OCI-LY7 (cell line): ENCODE measurements at places on chromosomes 5 and 9.

DNA sequence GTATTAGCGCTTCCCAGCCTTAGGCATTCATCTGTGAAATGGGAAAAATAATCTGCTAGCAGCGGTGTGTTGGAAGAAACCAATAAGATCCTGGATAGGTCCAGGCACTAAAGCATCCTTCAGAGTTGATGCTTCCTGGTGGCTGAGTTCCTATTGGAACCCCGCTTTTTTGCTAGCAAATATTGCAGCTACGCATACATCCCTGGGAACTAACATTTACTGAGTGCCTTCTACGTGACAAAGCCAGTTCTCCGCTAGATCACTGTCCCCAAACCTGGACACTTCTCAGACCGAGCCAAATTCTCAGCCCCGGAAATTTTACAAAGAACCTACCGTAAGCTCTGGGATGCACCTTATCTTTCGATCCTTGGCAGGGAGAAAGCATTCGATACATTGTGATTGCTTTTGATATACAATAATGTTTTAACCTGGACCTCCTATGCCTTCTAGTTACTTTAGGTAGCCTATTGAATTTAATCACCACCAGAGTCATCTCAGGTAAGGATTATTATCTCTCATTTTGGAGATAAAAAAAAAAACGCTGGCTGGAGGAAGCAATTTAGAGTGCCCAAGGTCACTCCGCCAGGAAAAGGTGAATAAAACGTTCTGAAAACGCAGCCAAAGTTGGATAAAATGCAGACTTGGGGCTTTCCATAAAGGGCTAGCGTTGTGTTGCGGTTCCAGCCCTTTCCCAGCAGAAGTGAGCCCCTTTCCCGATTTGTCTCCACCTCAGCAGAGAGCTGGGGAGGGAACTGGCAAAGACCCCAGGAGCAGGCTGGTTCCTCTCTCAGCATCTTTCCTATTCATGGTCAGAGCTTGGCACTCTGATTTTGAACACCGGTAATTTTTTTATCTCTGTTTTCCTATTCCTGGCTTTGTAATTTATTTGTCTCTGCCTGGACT is 2.6 kb upstream of the MSX2 start:
- DNase-seq: no peak

DNA sequence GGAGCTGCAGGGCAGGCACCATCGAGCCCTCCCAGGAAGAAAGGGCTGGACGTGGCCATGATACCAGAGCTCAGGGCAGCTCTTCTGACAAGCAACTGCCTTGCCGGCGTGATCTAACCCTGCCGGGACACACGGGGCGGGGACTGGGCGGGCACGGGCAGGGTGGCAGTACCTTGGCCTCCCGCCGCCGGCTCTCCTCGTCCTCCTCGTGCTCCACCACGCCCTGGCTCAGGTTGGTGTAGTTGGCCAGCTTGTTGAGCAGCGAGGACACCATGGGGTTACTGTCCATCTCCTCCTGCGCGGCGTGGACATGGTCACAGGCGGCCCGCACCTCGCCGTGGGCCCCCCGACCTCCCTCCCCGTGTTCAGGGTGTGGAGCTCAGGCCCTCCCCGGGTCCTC is 18.5 kb downstream of the SLC12A7 start:
- no peak for DNase-seq

DNA sequence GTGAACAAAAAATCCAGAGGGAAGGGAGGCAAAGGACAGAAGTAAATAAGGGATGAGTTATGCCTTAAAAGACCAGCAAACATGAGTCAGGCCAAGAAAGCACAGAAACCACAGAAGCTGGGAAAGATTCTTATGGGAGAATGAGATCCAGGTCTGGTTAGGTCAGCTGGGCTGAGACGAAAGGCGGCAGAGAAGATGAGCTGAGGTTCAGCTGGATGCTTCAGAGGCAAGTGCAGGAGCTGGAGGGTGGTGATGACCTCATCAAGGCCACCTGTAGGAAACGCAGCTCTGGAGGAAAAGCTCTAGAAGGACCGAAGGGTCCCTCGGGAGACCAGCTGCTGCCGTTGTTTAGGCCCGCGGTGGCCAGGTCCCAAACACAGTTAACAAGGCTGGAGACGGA is 152.0 kb downstream of the MYO10 start:
- no peak for DNase-seq

GRCh38 chr5:171861381-171861780 is 75.8 kb downstream of the SMIM23 start:
- no peak for DNase-seq

DNA sequence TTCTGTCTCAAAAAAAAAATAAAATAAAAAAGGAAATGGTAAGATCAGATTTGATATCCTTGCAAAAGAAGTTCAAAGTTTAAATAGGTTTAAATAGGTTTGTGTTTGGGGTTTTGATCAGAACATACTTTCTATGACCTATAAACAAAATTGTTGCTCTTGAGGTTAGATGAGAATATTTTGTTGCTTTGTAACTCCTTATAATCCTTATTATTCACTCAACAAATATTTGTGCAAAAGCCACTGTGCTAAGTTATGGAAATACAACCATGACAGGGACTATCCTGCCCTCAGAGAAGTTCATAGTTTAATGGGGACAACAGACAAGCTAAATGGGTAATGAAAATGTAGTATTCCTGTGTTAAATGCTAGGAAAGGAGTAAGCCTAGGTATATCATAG is 71.5 kb downstream of the INVS start:
- DNase-seq: no peak

GRCh38 chr5:127563136-127563535 is 45.7 kb downstream of the PRRC1 start:
- DNase-seq: no peak

GRCh38 chr9:89498852-89499480 is 1.1 kb upstream of the SEMA4D start:
- peak; percentile 66 for DNase-seq
